ENCODE measurements at places on chromosomes 3 and 15. TPM values are rescaled to one million over a fixed set of nuclear protein-coding genes. Genes with fewer than 3 reads are reported as not detected.

Gene PRTG
- total RNA-seq, result 1.9 TPM

Gene SH3GL3
- total RNA-seq, result not detected

Gene AGTR1
- total RNA-seq, result 2.3 TPM

Gene MEGF11
- not detected for total RNA-seq

Gene EXOSC7
- total RNA-seq, result 47.6 TPM

Gene MOBP
- under 0.01 TPM for total RNA-seq

Gene SEMA6D
- total RNA-seq, result 9.9 TPM

Gene GOLGA8T
- 0.28 TPM for total RNA-seq

Gene HOMER2
- 44.8 TPM for total RNA-seq

Gene ARNT2
- total RNA-seq, result 7.6 TPM

Gene SLC22A14
- 0.28 TPM for total RNA-seq

Gene AHSG
- total RNA-seq, result not detected

Gene ST8SIA2
- under 0.01 TPM for total RNA-seq

Gene CHRNA5
- total RNA-seq, result 0.56 TPM

Gene CCR3
- not detected for total RNA-seq

Gene RBSN
- total RNA-seq, result 25.1 TPM

Gene EEF1AKMT4
- 6.9 TPM for total RNA-seq

Gene ADAMTS9
- total RNA-seq, result 4.2 TPM

Gene SKOR1
- total RNA-seq, result under 0.01 TPM

Gene PLSCR5
- total RNA-seq, result not detected

Gene RFT1
- total RNA-seq, result 9.0 TPM

Gene CCR1
- total RNA-seq, result under 0.01 TPM

Gene RTP3
- total RNA-seq, result not detected

Gene STX19
- total RNA-seq, result under 0.01 TPM

Gene SLC22A13
- 0.58 TPM for total RNA-seq

Gene C3orf52
- total RNA-seq, result 9.3 TPM
